ENCODE measurements at places on chromosomes 3 and 15.

DNA sequence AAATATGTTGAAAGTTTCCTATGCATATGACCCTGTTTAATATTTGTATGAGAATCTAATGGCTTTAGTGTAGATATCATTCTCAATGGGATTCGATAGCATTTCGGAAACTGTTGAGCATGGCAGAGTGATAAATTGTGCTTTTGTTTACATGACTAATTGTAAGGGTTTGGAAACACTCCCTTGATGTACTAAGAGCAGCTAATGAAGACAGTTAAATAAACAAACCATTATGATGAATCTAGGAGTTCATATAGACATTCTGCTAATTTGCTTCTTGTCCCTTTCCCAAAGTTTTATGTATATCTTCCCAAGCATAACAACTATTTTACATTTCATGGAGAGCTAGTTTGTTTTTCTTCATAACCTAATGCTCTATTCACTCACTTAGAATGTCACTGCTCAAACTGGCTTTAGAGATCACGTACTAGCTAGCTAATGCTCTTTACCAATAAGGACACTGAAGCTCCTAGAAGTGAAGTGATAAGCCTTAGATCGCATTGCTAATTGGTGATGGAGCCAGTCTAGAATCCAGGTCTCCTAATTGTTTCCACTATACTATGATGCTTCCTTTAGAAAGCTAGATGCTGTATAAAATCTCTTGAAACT is 140.8 kb downstream of the TP63 start:
- no peak for DNase-seq

DNA sequence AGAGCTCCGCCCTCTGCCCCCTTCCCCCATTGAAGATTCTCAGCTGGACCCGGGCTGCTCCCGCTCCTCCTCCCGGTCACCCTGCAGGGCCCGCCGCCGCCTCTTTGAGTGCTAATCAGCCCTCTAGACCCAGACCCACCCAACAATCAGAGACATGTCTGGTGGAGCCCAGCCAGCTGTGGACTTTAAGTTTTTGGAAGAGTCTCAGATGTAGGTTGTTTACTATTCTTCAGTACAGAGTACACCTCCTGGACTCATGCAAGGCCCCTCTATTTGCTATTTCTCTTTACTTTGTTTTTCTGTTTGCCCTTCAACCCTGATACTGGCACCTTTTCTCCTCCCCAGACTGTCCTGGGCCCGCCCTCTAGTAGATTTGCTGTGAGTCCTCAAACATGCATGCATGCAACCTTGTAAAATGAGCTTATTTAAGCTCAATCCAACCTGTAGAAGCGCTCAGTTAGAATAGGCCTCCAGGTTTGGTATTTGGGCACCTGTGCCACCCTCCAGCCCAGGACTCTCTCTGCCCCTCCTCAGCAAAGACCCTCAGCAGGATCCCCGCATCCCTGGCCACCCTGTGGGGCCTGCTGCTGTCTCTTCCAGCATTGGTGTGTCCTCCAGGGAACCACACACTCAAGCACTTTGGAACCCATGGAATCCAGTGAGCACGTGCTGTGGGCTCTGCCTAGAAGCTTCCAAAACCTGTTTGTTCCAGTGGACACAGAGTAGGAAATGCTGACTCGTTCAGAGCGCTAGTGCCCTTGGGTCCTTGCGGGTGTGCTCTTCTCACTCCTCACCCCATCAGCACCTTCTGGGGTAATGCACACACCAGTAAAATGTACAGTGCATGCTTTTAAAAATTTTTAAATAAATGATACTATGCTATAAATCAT is 4.6 kb downstream of the PRR23E start:
- DNase-seq = no peak

DNA sequence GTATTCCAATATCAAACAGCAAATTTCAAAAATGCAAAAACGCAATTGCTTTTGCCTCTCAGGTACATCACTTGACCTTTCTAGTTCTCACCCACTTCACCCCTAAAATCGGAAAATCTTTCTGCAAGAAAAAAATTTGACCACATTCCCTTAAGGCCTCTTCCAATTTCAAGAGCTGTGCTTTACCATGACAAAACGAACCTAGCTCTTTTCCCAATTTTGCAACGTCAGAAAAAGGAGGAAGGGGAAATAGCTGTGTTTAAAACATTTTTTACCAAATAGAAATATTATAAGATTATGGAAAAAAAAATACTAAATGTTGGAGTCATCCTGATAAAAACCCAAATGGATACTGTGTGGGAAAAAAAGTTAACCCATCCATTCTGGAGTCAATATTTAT is 1.1 kb upstream of the NR2C2 start:
- DNase-seq = no peak

DNA sequence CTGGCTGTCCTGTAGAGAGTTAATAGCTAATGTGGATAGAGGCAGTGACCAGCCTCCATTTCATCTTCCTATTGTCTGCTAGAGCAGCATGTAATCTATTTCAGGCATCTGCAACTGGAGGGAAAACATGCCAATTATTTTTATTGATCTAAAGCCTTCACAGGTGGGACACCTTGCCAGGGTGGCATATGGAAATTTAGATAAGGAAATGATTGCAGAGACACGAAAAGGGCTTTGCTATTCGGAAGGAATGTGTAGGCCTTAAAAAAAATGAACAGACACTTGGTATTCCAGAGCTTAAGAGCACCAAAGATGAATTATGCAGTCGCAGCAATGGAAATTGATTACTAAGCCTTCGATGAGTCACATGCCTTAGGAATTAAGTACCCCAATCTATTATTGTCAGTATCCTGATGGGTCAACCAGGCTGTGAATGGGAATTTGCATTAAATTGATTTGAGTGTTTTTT is 454.7 kb downstream of the SQOR start:
- DNase-seq = no peak

DNA sequence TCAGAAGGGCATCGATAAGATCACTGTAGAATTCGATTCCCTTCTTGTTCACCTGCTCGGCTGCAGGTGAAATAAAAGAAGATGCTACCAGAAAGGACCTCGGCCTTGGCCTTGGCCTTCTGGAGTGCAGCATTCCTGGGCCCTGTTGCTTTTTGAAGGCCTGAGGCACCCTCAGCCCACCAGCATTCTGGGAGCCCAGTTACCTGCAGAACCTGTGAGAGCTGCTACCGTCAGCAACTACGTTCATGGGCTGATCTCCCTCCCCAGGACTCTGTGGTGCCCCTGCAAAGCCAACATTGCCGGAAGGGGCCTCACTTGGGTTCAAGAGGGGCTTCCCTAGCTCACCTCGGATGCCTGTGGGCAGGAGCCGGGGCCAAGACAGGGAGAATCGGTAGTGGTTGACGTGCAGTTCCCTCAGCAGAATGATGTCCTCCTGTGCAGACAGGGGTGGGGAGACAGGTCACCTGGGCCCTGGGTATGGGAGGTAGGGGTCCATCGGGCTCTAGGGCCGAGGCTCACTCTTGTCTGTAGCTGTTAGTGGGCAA is 2.2 kb downstream of the LCTL start:
- DNase-seq = no peak

GRCh38 chr15:88835646-88836045 is 32.4 kb downstream of the ACAN start:
- peak; percentile 20 for DNase-seq

DNA sequence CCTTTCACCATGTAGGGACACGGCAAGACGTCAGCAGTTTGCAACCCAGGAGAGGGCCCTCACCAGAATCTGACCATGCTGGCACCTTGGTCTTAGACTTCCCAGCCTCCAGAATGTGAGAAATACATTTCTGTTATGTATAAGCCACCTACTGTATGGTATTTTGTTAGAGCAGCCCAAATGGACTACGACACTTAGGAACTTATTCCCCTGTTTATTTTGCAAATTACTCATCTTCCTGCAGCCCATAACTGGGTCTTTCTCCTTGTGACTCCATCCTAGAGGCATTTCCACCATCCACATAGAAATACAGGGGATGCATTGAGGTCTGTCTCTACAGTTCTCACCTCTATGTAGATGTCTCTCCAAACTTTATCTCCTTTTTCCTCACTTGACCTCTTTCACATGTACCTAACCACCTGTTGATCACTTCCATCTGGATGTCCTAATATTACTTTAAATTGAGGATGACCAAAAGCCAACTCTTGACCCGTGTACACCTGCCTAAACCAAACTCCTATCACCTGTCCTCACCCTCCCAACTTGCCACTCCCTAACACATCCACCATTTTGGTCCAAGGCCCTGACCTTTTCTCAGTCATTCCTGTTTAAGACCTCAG is 406.0 kb upstream of the WNT5A start:
- no peak for DNase-seq

- DNase-seq = peak; percentile 87
Observed at GRCh38 chr15:41989573-41990242, 17.4 kb upstream of the EHD4 start.

DNA sequence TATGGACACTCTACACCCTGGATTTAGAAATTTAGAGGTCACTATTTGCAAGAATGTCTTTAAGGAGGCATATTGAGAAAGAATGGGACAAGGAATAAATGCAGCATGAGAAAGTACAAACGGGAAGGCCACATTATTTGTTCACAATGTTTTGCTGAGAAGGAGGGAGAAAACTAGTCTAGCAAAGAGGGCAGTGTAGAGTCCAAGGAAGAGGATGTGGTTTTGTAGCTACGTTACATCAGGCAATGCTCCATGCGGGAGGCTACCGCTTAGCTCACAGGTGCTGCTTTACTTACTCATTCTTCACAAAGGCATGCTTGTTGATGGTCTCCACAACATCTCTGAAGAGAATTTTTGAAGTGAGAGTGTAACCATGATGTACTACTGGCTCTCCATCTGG is 191.1 kb downstream of the PLCH1 start:
- DNase-seq = no peak

- DNase-seq = no peak
Observed at GRCh38 chr3:71160785-71161546, 422.6 kb downstream of the FOXP1 start.

DNA sequence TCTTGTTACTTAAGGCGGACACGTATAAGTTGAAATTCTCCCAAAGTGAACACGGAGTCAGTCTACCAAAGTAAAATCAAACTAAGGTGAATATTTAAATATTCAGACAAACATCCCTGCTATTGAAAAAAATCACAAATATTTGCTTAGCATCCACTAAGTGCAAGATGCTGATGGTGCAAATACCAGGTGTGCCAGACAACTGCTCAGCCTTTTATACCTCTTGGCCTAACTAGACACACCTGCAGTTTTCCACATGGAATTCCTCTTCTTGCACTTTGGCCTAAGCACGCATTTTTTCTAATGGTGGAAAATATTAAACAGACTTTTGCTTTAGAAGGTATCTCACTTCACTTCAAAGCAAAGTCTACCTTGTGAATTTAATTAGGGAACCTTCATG is 84.1 kb upstream of the ICE2 start:
- DNase-seq = no peak

DNA sequence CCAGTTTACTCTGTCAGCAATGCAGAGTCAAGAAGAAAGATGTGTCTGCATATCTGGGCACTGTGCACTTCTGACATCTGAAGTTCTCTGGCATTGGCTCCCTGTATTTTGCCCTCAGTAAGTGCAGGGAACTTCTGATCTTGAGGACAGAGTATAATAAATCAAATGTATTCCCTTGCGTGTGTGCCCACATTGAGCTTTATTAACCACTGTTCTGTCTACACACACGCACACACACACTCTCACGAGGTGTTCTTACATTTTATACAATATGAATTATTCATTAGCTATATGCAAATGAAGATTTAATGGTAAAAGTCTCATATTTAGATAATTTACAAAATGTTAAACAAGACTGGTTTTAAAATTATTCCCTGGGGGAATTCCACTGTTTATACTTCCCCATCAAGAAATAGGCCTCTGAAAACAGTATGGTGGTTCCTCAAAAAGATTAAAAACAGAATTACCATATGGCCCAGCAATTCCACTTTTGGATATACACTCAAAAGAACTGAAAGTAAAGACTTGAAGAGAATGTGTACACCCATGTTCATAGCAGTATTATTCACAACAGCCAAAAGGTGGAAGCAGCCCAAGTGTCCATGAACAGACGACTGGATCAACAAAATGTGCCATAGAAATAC is 24.6 kb upstream of the ANPEP start:
- no peak for DNase-seq

GRCh38 chr3:126341755-126342150 is 15.5 kb downstream of the KLF15 start:
- no peak for DNase-seq

GRCh38 chr15:87713475-87713879 is 543.1 kb downstream of the NTRK3 start:
- no peak for DNase-seq

DNA sequence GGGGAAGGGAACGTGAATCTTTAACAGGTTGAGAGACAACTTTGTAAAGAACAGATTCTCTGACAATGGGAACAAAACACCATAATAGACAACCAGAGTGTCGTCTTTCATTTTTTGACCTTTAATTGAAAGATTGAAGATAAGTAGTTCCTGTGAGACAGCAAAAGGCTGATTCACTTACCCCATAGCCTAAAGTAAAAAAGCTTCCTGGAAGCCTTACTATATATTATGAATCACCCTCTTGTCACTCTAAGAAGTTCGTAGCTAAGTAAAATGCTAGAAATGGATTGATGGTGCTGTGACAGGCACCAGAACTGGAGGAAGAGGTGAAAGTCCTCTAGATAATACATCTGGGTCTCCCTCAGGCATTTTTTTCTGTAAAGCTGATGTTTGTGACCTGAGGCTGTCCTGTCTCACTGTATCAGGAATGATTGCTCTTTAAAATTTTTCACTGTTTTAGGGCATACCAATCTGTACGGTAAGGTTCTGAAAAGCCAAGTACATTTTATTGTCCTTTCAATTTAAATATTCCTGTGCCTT is 824.6 kb upstream of the SEMA6D start:
- peak; percentile 1 for DNase-seq

- no peak for DNase-seq
Observed at GRCh38 chr3:18864933-18865731, 283.2 kb upstream of the KCNH8 start.

DNA sequence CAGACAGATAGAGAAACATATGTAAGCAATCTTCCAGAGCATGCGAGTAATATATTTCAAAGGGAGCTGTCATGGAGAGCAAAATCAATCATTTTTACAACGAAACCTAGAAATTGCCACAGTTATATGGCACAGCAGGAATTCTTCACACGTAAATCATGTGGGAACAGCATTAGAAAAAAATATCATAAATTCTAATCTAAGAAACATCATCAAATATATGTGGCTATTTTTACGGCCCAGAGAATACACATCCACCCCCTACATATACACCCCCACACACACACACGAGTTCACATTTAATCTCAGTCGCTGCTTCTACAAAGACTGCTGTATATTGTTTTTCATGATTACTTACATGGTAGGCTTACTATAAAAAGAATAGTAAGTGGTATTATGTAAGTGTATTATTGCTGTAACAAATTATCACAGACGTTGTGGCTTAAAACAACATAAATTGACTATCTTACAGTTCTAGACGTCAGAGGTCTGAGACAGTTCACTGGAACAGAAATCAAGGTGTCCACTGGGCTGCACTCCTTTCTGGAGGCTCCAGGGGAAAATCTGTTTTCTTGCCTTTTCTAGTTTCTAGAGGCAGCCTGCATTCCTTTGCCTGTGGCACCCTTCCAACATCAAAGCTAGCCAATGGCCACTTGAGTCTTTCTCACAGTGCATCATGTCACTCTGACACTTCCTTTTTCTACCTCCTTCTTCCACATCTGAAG is 363.3 kb downstream of the ULK4 start:
- DNase-seq = no peak

Measured in RWPE1 (cell line).